GM12864 (cell line): ENCODE measurements at places on chromosomes 13 and 19.

- DNase-seq = no peak
These were observed 12.8 kb upstream of the MEIS3 start for GRCh38 chr19:47432091-47432490.

- no peak for DNase-seq
These were observed 216.5 kb downstream of the DCLK1 start for GRCh38 chr13:35914662-35915061.

- DNase-seq = no peak
These were observed 812.8 kb upstream of the SLC10A2 start for GRCh38 chr13:103878891-103879605.

- DNase-seq = no peak
These were observed 11.0 kb upstream of the JUND start for GRCh38 chr19:18292462-18292809.

DNA sequence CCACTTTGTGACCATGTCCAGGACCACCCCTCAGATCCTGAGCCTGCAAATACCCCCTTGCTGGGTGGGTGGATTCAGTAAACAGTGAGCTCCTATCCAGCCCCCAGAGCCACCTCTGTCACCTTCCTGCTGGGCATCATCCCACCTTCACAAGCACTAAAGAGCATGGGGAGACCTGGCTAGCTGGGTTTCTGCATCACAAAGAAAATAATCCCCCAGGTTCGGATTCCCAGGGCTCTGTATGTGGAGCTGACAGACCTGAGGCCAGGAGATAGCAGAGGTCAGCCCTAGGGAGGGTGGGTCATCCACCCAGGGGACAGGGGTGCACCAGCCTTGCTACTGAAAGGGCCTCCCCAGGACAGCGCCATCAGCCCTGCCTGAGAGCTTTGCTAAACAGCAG, 7.7 kb upstream of the CEACAM7 start:
- no peak for DNase-seq

GRCh38 chr13:50595196-50595595, 248.3 kb downstream of the DLEU7 start:
- no peak for DNase-seq

DNA sequence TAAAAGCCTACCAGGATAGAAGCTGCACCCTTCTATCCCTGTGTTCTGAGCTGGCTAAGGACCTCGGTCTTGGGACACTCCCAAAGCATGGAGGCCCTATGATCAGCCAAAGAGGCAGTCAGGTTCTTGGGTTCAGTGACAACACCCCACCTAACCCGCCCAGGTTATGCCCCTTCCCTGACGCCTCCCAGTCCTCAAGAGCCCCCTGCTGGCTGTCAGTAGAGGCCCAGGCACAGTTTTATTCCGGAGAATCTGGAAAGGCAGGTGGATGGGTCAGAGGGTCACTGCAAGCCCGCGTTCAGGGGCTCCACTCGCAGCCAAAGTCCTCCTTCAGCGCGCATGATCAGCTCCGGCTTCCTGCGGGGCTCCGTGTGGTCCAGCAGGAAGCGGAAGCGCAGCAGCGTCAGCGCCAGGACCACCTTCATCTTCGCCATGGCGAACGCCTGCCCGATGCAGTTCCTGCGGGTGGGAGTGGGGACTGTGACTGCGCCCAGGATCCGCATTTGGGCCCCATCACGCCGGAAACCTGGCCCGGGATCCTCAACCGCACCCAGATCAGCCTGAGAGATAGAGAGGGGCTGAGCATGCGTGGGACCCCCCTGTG, 22.3 kb downstream of the OR10H3 start:
- no peak for DNase-seq

DNA sequence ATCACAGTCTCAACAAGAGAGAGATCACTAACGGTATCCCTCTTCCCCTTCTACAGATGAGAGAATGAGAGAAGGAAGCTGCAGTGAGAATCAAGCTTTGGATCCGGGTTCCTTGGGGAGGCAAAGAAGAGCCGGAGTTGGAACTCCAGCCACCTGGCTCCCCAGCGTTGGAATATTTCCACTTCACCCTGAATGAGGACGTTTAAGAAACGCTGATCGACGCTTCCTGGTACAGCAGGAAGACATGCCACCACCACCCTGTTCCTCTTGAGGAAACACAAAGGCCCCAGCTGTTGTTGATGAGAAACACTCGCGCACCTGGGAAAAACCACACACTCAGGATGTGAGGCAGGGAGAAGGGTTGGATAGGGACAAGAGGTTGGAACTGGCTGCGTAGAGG, 11.3 kb upstream of the CACNG8 start:
- DNase-seq = no peak

- no peak for DNase-seq
These were observed 20.5 kb downstream of the UGGT2 start for GRCh38 chr13:96032717-96033116.

DNA sequence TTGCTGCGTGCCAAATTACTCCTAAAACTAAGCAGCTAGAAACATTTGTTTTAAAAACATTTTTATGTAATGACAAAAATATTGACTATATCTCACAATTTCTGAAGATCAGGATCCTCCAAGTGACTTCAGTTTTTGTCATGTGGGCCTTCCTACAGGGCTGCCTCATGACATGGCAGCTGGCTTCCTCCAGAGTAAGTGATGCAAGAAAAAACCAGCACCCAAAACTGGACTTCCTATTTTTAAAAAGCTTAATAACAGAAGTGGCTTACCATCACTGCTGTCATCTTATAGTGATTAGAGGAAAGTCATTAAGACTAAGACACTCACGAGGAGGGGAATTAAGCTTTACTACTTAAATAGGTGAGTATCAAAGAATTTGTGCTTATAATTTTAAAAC, 681.7 kb downstream of the PCDH17 start:
- DNase-seq = no peak

DNA sequence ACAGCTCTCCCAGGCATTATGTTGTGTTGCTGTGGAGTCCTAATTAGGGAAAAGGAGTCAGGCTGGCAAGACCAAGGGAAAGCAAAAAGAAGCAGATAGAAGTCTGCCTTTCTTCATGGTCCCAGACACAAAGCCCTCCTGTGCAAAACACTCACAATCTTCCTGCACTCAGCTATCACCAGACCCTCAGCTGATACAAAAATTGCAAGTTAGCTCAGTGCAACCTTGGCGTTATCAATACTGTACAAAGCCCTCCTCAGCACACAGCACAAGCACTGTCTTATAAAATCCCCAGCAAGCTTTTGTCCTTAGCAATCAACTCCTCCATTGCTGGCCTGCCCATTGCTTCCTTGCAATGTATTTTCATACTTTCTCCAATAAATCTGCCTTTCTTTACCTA, 3.2 kb downstream of the OR7C2 start:
- DNase-seq = no peak

GRCh38 chr19:31037286-31037980, 311.8 kb downstream of the TSHZ3 start:
- DNase-seq = no peak

GRCh38 chr19:44539236-44539826, 9.9 kb upstream of the CEACAM20 start:
- DNase-seq = no peak

GRCh38 chr19:1884719-1885334, 469 bp downstream of the ABHD17A start:
- no peak for DNase-seq

DNA sequence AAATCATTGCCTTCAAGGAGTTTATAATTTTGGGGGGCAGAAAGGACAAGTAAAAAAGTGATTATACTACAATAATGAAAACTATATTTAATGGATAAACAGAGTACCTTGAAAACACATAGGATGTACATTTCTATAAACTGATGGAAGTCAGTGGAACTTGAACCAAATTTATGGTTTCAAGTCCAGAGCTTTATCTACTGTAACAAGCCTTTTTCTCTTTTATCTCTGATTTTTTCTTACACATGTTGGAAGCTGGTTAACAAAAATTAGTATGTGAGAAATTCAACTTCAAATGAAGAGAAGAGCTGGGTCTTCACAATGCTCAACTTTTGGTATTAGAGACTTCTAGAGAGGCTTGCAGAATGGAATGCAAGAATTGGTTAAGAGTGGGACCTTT, 393.6 kb downstream of the LMO7 start:
- DNase-seq = no peak
